Stimulated activated CD4-positive, alpha-beta T cell treated with anti-CD3 and anti-CD28 coated beads, Interleukin-4, amount 100 ng/mL, for 48 hours (primary cell): ENCODE measurements at places on chromosomes 3 and 15.

DNA sequence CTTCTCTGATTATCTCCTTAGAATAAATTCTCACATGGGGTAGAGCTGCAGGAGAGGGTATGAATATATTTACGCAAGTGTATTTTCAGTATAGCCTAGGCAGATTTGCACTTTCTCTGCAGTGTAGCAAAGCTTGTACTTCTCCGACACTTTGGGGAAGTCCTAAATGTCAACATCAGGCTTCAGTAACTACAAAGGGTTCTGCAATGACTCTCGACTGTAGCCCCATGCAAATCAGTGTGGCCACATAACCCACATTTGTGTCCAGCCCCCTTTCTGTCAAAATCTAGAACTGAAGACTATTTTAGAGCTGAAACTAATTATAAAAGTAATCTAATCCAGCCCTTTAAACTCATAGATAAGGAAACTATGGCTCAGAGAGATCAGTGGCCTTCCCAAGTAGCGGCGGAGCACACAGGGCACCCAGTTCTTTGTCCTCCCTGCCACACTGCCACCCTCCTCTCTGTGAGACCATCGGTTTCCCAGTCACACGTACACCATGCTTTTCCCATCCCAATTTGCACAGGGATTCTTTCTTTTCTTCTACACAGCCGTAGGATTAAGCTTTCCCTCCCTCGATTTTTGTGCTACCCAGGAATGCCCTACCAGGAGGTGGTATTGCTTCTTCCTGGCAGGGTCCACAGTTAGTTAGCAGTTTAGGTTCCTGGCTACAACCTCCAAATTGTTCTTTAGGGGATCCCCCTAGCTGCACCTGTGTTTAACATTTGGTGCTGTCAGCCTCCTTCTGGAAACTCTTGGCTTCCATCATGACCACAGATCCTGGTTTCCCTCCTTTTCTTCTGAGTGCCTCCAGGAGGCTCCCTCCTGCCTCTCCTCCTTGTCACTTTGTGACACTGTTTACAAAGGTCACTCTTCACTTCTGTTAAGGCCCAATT lies 22.9 kb downstream of the MRAS start:
- DNase-seq: no peak

GRCh38 chr15:67170143-67170925 lies 84.1 kb downstream of the AAGAB start:
- DNase-seq: no peak

- DNase-seq: no peak
These were observed 2.9 kb upstream of the USP3 start for GRCh38 chr15:63501256-63502089.

- DNase-seq: no peak
These were observed 53.8 kb downstream of the CDCP1 start for GRCh38 chr3:45092132-45093031.

GRCh38 chr3:194485881-194486539 lies 792 bp downstream of the ATP13A3 start:
- DNase-seq: peak; percentile 49

- no peak for DNase-seq
These were observed 12.7 kb downstream of the TICRR start for GRCh38 chr15:89587955-89588354.

DNA sequence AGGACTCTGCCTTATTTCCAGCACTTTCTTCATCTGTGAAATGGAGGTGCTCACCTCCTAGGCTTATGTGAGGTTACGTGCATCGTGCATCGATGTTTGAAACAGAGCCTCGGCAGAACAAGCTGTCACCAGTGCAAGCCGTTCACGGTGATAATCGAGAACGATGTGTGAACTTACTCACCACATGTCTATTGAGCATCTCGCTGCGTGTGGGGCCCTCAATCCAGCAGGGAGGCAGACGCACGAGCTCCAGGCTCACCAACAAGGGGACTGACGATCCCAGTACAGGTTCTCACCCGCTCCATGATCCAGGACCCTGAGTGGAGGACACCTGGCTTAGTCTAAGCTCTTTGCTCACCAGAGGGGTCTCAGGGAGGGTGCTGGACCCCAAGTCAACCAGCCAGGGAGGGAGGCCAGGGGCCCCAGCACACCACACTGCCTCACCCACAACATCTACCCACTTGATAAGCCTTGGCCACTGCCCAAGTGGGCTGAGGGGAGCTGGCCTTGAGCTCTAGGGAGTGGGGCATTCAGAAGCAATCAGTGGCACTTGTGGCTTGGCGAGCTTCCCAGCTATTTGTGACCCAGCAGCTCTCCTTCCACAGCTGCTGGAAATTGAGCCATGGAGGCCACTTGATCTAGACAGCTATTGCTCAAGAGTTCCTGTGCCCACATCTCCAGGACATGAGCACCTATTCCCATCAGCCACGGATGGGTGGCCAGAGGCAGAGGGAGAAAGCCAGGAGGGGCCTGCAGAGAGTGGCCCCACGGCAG lies 34.4 kb upstream of the SLC6A1 start:
- no peak for DNase-seq

DNA sequence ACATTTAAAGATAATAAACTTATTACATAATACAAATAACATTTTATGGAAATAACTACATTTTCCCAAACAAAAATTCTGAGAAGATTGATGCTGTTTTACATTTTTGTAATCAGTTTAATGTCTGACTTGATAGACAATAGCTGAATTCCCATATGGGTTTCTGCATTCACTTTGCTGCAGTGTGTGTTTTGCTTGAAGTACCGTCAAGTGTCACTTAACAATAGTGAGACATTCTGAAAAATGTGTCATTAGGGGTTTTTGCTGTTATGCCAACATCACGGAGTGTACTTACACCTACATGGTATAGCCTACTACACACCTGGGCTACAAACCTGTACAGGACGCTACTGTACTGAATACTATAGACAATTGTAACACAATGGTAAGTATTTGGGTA lies 57.5 kb downstream of the USF3 start:
- DNase-seq: no peak

DNA sequence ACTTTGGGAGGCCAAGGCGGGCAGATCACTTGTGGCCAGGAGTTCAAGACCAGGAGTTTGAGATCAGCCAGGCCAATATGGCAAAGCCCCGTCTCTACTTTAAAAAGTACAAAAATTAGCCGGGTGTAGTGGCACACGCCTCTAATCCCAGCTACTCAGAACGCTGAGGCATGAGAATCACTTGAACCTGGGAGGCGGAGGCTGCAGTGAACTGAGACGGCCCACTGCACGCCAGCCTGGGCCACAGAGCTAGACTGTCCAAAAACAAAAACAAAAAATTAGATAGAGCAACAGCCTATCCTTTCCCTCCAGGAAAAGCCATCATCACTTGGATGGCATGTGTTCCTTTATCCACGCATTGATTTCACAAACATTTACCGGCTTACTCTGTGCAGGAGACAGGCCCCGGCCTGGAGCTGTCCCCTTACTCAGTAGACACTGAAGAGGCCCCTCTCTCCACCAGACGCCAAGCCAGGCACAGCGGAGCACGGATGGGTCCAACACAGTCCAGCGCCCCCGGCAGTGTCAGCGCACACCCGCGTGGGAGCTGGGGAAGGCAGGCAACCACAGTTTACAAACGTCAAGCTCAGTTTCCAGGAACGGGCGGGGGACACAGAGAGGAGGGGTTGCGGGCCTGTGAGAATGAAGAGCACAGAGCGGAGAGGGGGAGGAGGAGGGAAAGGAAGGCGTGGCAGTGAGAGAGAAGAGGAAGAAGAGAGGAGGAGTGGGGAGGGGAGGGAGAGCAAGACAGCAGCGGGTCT lies 3.1 kb downstream of the GP5 start:
- peak; percentile 37 for DNase-seq

DNA sequence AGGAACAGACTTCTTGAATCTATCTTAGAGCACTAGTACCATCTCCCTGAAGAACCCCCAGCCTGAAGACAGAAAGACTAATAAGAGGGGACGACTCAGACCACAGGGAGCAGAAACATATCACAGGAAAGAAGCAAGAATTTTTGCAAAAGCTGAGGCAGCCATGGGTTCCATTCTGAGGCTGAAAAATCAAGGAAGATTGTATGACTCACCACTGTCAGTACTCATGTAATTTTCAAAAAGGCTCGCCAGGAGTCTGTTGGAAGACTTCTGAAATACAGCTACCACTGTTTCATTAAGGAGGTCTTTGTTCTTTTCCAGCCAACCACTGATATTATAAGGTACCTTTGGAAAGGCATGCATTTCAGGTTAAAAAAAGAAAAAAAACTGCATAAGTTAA lies 47.5 kb downstream of the MYH15 start:
- no peak for DNase-seq

GRCh38 chr3:116288485-116288884 lies 156.8 kb downstream of the LSAMP start:
- no peak for DNase-seq

- DNase-seq: no peak
These were observed 230.7 kb upstream of the LYSMD4 start for GRCh38 chr15:99963976-99964375.

DNA sequence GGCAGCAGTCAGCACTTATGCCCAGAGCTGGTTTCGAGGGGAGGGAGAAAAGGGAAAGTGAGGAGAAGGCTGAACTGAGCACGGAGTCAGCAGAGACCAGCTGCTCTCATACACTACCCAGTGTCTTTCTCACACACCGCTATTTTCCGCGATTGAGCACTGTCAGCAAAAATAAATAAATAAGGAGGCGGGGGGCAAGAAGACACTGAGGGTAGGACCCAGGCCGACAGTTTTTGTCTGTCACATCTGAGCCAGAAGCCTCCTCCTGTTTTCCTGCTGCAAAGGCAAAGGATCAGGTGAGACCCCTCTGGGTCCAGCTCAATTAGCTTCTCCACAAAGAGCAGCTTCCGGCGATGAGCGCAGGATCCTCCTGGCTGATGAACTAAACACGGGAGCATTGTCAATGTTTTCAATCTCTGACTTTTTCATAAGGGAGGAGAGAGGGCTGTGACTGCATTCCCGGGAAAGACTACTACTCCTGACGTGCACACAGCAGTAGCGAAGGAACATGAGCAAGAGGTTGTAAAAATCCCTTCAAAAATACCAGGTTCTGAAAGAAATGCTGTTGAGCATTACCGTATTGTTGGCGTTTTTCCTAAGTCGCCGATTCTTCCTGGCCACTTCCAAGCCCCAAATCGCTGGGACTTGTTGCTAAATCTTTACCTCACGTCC lies 1.3 kb downstream of the FRMD5 start:
- no peak for DNase-seq

GRCh38 chr3:131772269-131773026 lies 262.4 kb downstream of the CPNE4 start:
- no peak for DNase-seq

DNA sequence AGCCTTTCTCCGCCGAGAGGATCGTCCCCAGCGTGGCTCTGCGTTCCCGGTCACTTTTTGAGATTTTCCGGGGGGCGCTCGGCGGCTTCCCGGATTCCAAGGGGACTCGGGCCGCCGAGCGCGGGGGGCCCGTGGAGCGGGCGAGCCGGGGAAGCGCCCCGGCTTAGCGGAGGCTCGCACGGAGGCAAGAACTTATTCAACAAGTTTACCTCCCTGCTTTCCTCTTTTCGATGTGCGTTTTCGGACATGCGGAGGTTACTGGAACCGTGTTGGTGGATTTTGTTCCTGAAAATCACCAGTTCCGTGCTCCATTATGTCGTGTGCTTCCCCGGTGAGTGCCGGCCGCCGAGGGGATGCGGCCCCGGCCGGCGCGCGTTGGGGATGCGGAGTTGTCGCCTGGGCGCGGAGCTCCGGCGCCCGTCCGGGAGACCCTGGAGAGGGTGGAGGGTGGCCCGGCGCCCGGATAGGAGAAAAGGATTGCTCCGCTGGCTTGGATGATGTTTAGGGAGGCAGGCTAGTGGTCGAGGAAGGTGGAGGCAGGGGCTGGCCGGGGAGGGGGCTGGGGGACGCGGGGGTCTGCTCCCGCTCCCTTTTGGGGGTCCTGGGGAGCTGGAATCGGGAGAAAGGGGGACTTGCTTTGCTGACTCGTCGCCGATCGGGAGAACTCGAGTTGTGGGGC lies 810 bp downstream of the PTPRG start:
- no peak for DNase-seq

DNA sequence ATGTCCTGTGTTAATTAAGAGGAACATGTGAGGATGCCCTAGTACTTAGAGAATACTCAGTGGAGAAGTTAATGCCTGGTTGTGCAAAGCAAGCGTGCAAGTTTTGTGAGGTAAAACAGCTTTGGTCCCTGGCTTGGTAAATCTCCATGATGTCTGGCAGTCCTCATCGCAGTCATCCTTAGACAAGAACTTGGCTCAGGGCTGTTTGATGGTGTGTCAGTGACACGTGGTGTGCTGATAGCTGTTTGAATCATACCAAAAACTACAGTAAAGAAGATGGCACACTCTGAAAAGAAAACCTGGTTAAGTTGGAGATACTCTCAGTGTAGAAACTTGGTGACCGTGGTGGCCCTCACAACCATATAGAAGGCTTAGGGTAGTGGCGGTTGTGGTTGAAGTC lies 361.7 kb downstream of the FEZF2 start:
- DNase-seq: no peak
